Transverse colon (tissue), 4 donors: ENCODE measurements at places on chromosomes 5 and 9.

GRCh38 chr5:179123491-179124272, 63.5 kb downstream of the ZNF354C start:
- H3K4me1 ChIP-seq = no peaks in the 10 kb centered on the region
- no peak overlapping the region for H3K4me3 ChIP-seq
- no peak for DNase-seq
- no peaks in the 10 kb centered on the region for H3K36me3 ChIP-seq

- no peak overlapping the region for H3K27ac ChIP-seq
- no peak overlapping the region for H3K4me3 ChIP-seq
- no peaks in the 10 kb centered on the region for H3K4me1 ChIP-seq
- no peak for DNase-seq
These were observed 305.5 kb upstream of the CLINT1 start for GRCh38 chr5:158164296-158165047.

GRCh38 chr5:32508806-32509805, 64.6 kb upstream of the ZFR start:
- no peak overlapping the region for H3K27ac ChIP-seq
- no peak for DNase-seq
- no peaks in the 10 kb centered on the region for H3K27me3 ChIP-seq
- H3K4me1 ChIP-seq = peaks cover 6% of the 10 kb centered on the region

GRCh38 chr5:57859626-57860025, 377.0 kb upstream of the ACTBL2 start:
- no peaks in the 10 kb centered on the region for H3K4me1 ChIP-seq
- H3K4me3 ChIP-seq = no peak overlapping the region
- H3K27me3 ChIP-seq = no peaks in the 10 kb centered on the region

DNA sequence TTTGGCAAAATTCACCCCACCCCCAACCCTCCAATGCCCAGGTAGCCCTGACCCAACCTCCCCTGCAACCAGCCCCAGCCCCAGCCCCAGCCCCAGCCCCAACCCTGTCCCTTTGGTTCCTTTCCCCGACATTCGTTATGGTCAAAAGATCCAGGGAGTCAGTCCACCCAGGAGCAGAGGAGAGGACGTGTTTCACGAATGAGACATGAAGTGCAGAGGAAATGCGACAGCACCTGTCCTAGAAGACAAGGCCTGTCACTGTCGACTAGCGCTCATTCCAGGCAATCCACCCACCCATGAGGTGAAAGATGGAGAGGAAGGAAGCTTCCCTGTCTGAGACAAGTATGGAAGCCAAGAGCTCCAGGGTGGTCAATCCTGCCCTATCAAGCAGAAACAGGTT, 485.0 kb downstream of the SPATA31A7 start:
- no peak overlapping the region for H3K27ac ChIP-seq
- H3K4me3 ChIP-seq = no peak overlapping the region
- no peaks in the 10 kb centered on the region for H3K36me3 ChIP-seq
- no peaks in the 10 kb centered on the region for H3K4me1 ChIP-seq
- no peak for DNase-seq

- H3K4me1 ChIP-seq = peaks cover 2% of the 10 kb centered on the region
- H3K27me3 ChIP-seq = no peaks in the 10 kb centered on the region
- no peaks in the 10 kb centered on the region for H3K36me3 ChIP-seq
- H3K4me3 ChIP-seq = no peak overlapping the region
- no peak overlapping the region for H3K27ac ChIP-seq
- no peak for DNase-seq
These were observed 2.8 kb upstream of the PTPDC1 start for GRCh38 chr9:94081435-94081834.

DNA sequence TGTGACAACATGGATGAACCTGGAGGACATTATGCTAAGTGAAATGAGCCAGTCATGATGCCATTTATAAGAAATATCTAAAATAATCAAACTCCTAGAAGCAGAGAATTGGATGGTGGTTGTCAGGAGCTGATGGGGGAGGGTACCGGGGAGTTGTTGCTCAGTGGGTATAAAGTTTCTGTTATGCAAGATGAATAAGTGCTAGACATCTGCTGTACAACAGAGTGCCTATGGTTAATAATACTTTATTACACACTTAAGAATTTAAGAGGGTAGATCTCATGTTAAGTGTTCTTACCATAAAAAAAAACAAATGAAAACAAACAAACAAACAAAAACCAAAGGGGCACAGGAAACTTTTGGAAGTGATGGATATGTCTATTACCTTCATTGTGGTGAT, 13.0 kb upstream of the CCDC69 start:
- no peak overlapping the region for H3K27ac ChIP-seq
- DNase-seq = no peak
- no peak overlapping the region for H3K4me3 ChIP-seq
- peaks cover 8% of the 10 kb centered on the region for H3K4me1 ChIP-seq
- H3K27me3 ChIP-seq = no peaks in the 10 kb centered on the region

GRCh38 chr9:840343-840742, 1.2 kb upstream of the DMRT1 start:
- no peak overlapping the region for H3K27ac ChIP-seq
- H3K36me3 ChIP-seq = no peaks in the 10 kb centered on the region
- no peak for DNase-seq
- H3K27me3 ChIP-seq = peaks cover 63% of the 10 kb centered on the region
- no peak overlapping the region for H3K4me3 ChIP-seq
- no peaks in the 10 kb centered on the region for H3K4me1 ChIP-seq

GRCh38 chr5:16809010-16809394, 127.1 kb downstream of the MYO10 start:
- no peak overlapping the region for H3K27ac ChIP-seq
- H3K4me3 ChIP-seq = no peak overlapping the region
